Stimulated activated CD4-positive, alpha-beta T cell treated with anti-CD3 and anti-CD28 coated beads, Interleukin-1b, Interleukin-23, amount 100 ng/mL, for 48 hours (primary cell): ENCODE measurements at places on chromosomes 7 and 10.

DNA sequence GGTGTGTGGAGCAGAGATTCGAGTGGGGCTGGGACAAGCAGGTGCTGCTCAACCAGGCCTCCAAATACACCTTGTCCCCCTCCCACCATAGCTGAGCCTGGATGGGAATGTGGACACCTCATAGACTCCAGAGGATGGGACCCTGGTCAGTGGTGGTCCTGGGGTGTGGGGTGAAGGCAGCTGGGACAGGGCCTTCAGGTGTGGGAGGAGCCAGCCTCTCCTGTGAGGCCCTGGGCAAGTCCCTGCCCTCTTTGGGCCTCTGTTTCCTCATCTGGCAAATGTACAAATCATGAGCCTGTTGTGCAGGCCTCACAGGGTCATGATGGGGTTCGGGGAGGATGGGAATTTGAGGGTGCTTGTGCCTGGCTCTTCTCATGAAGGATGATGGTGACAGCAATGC lies 362.9 kb upstream of the NUPR2 start:
- DNase-seq, result no peak

GRCh38 chr10:112956631-112957350 lies 6.7 kb downstream of the TCF7L2 start:
- no peak for DNase-seq

DNA sequence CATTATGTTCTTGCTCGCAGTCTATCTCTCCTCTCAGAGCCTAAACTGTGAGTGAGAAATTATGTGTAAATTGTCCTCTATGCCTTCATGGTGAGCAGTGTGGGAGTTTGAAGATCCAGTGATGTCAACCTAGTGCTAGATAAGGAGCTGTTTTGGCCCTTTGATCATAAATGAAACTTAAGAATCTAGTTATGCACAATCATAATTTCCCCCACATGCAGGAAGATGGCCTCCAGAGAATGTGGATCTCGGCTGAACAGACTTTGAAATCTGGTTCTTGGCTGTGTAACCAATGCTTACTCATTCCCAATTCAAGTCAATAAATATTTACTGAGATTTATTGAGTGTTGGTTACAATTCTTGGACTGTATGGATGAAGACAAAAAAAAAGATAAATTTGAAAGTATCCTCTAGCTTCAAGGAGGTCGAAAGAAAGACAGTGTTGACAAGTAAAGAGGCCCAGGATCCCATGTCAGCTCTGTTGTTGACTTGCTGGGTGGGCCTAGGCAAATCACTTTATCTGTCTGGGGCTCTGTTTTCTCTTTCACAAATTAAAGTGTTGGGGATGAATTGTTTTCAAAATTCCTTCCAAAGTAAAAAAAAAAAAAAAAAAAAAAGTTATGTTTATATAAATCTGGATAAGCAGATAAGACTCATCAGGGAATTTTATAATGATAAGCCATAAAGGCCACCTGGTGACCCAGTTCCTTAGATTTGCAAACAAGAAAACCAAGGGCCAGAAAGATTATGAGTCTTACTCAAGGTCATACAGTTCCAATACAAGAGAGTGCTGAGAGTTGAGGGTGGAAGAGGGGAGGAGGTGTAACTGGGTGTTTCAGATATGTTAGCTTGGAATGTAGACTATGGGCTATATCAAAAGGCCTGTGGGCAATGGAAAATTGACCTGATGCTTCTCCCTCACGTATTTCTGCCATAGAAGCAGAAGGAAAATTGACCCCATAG lies 969.9 kb downstream of the KCNMA1 start:
- no peak for DNase-seq

DNA sequence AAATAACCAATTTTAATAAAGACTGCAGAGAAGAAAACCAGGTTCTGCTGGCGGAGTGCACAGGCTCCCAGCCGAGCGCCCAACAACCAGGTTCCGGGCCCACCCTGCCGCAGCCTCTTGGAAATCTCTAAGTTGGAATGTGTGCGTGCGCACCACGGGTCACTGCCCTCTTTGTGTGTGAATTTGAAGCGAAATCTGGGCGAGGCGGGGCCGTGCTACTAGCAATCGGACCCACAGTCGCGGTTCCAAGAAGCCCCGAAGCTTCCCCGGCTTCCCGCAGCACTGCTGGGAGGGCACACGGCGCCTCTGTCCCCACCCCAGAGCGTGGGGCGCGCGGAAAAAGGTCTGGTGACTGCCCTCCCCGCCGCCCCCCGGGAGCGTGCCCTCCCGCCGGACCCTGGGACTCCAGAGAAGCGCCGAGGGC lies 666 bp upstream of the MAP3K8 start:
- DNase-seq, result peak; percentile 25

DNA sequence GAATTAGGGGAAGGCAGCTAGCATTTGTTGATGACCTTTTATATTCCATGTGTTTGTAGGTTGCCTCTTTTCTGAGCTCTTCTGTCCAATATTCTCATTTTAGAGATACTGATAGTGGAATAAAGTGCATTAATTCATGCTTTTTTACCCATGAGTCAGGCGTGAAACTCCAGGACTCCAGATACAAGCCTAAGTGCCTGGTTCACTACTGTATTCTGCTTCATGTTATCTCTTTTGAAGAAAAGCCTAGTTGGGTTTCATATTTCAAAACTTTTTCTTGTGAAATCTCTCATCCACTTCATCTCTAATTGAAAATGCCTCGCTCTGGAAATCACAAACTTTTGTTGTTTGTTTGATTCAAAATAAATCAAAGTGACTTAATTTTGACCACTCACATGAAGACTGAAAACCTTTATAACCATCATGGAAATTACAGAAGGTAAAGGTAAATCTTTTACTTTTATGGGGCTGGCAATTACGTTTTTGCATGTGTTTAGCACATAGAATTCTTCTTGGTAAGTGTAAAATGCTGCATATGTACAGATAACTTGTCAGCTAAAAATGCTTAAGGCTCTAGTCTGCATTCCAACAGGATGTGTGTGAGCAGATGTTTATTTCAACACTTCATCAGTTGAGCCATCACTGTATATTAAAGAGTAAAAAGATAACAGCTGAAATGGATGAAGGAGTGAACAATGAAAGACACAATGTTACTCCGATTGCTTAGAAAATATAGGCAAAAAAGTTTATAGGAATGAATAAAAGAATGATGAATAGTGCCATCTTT lies 961.8 kb upstream of the CELF2 start:
- DNase-seq, result no peak

DNA sequence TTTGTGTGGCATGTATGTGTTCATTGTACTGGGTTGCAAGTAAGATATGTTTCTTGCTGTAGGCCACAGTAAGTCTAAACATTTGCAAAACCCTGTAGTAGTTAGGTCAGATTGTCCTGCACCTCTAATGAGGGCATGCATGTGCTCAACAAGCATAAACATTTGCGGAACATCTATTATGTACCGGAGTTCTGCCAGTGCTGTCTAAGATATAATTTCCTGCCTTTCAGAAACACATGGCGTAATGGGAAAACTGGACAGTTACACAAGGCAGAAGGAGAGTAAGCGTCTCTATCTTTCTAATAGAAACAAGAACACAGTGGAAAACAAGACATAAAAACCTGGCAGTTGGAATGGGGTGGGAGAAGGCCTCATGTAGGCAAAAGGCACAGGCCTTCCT lies 2.8 kb downstream of the ABCB8 start:
- DNase-seq, result no peak

- no peak for DNase-seq
Observed at GRCh38 chr7:26307226-26307625, 15.6 kb downstream of the SNX10 start.

GRCh38 chr7:43362652-43363034 lies 220.3 kb upstream of the STK17A start:
- DNase-seq, result no peak

DNA sequence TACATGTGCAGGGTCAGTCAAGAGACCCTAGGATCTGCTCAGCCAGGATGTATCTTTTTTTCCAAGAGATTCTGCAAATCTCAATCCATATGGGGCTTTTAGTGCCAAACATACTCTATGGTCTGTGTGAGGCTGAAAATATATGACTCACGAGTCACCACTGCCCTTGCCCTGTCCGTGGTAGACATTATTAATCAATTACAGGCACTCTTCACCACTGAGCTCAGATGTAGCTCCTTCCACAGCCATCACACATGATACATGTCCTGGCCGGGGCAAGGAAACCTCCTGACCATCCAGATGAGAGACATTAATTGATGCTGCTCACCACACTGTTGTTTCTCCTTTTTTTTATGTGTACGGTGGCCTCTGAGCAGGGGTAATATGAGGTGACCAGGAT lies 90.2 kb upstream of the RET start:
- no peak for DNase-seq

DNA sequence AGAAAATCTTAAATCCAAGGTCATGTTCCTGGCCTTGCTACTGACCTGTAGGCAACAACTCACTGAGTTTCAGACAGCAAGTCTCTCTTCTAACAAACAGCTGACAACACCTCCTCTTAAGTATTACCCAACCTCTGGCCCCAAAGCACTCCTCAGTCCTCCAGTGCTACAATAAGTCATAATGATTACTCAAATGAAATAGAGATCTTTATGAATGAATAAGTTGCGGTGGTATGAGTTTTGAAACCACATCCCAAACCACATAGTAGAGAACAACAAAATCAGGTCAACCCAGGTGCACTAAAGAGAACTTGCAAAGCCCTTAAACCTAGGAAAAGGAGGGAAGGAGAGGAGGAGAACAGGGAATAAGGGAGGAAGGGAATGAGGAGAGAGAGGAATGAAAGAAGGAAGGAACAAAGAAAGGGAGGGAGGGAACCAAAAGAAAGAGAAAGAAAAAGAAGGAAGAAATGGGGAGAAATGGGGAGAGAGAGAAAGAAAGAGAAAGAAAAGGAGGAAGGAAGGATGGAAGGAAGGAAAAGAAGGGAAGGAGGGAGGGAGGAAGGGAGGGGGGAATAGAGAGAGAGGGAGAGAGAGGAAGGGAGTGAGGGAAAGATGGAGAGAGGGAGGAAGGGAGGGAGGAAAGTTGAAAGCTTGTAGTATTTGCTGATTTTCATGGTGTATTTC lies 142.8 kb upstream of the CALCR start:
- no peak for DNase-seq

DNA sequence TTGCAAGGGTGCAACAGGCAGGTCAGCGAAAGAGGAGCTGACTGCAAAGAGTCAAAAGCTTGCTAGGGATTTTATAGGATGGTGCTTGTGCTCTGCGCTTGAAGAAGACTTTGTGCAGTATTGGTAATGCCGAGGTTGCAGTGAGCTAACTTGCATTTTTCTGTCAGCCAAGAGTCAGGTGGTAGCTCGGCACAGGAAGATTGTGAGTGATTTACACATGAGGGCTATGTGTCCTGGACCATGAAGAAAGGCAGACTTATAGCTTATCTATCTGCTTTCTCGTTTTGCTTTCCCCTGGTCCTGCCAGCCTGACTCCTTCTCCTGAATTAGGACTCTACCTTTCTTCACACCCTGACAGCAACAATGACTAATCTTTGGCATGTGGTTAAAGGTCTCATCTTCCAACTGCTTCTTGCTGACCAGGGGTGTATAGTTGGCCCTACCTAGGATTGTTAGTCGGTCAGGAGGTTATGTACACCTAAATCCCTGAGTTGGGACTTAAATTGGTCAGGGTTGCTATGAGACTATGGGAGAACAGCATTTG lies 4.1 kb upstream of the SYPL1 start:
- DNase-seq, result no peak

- DNase-seq, result no peak
Observed at GRCh38 chr7:111866787-111867186, 304.5 kb upstream of the IMMP2L start.

DNA sequence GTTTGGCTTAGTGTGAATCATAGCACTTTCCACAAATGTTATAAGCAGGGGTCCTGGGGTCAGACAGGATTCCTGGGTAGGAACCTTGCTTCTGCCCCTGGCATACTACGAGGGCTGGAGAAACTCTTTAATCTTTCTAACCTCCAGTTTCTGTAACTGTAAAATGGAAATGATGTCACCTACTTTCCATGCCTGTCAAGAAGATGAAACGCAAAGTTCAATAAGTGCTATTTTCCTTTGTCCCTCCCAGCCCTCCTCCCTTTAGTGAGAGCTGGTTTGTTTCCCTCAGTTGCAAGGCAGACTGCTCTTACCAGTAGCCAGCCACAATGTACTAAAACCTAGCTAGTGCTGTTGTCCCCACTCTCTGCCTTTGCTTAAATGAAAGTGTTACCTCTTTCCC lies 117.1 kb upstream of the HPS1 start:
- DNase-seq, result no peak

GRCh38 chr10:62374862-62375710 lies 917 bp downstream of the ZNF365 start:
- no peak for DNase-seq

GRCh38 chr7:155172141-155172540 lies 102.0 kb downstream of the HTR5A start:
- DNase-seq, result no peak

DNA sequence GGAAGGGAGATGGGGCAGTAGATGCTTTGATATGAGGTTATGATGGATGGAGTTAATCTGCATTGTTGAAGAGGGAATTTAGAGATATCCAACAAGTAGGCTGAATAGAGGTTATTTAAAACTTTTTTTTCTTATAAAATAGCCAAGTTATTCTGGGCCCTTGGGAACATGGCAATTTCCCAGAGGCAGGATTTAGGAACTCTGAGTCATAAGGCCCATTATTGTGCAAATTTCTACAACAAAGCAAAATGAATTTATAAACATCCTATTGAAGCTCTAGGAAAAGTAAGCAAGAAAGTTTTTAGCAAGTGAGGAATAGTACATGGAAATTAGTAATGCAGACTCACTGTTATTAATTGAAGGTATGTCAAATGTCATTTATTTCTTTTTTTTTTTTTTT lies 160.9 kb upstream of the NPY start:
- no peak for DNase-seq

GRCh38 chr7:111527545-111527944 lies 34.7 kb downstream of the IMMP2L start:
- DNase-seq, result no peak

- DNase-seq, result no peak
Observed at GRCh38 chr10:78931321-78932053, 137.3 kb upstream of the ZMIZ1 start.

DNA sequence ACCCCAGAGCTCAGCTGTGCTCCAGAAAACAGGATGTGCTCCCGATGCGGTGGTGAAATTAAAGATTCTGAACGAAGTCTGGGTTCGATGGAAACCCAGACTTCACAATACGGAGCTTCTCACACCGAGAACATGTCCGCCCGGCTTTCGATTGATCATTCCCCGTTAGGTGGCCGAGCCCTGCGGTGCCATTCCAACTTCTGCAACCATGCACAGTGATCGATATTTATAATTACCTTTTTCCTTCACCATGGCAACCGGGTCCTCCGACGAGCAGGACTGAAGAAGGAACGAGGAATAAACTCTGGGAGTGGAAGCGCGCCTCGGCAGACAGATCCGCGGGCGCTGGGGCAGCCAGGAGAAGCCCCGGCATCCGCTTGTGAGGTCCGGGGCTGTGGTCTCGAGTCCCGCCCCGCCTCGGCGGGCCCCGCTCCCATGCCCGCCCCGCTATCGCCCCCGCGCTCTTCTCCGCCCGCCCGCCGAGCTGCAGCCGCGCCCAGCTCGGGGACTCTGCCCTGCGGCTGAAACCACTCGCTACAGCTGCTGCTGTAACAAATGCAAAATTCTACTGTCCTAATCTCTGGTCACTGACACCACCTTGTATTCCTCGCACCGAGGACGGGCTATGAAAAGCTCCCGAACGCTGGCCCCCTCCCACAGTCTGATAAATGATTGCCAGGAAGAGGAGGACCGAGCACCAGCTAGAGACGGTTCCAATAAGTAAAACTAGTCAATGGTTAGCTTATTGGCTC lies 26.2 kb downstream of the ABLIM1 start:
- DNase-seq, result no peak
